ENCODE measurements at places on chromosomes 13 and 19. TPM values are rescaled to one million over a fixed set of nuclear protein-coding genes. Genes with fewer than 3 reads are reported as not detected.

DNA sequence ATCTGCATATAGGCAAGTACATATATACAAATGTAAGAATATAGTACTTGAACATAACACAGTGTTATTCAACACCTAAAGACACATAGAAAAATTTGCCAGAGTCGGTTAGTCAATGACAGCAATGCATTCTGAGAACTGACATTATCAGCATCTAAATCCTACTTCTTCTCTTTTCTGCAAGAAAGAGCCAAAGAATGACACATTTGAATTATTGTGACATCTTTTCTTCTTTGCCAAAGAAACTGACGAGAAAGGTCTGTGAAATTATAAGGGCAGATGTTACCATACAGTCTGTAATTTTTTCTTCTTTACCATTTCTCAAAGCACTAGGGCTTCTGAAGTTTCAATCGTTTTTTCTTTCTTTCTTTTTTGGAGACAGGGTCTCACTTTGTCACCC lies 350.9 kb upstream of the NBEA start:
- no peak for DNase-seq

CBY2 gene
- total RNA-seq, result not detected

DNA sequence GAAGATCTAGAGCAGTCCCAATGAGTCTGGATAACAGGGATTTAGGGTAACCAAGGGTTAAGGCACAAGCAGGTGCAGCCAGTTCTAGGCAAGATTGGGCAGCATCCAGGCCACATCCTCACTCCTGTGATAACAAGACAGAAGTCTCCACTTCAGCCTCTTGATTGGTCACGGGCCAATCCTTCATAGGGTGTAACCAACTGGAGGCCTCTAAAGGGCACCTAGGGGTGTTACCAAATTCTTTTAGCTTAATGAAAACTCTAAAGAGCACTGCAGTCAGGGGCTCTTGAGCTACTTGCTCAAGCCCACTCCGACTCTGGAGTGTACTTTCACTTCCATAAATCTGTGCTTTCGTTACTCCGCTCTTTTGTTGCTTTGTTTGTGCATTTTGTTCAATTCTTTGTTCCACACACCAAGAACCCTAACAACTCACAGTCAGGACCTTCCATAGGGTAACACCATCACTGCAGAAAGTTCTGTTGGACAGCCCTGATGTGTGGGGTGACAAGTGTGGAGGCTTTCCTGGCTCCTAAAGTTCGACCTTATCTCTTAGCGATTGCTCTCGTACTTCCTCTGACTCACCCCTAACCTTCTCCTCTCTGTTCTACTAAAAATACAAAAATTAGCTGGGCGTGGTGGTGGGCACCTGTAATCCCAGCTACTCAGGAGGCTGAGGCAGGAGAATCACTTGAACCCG lies 36.1 kb downstream of the ZSWIM9 start:
- DNase-seq, result no peak

SPACA4 gene
- not detected for total RNA-seq

DNA sequence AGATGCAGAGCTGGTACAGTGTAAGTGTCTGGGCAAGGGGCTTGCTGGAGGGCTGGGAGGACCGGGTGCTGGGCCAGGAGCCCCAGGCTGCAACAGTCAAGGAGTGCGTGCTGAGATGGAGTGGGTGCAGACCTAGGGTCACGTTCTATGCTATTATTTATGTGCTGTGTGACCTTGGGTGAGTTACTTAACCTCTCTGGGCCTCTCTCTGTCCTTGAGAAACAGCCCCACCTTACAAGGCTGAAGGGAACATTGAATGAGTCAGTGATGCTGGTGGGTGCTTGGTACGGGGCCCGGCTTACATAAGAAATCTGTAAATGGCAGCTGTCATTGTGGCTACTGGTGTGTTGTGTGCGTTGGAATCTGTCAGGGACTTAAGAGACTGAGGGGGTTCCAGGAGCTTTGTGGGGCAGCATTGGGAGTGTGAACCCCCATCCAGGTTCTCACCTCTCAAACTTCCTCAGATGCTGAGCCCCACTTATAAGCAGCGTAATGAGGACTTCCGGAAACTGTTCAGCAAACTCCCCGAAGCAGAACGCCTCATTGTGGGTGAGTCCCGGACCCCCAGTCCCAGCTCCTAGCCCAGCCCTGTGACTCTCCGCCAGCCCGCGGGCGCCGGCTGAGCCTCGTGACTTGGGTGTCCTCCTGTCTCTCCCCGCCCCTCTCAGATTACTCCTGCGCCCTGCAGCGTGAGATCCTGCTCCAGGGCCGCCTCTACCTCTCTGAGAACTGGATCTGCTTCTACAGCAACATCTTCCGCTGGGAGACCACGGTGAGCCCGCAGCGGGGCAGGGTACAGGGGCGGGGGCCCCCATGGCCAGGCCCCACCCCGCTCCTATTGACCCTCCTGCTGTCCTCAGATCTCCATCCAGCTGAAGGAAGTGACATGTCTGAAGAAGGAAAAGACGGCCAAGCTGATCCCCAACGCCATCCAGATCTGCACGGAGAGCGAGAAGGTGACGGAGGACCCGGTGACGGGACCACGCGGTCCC lies 9.6 kb downstream of the GRAMD1A start:
- DNase-seq, result no peak

DNA sequence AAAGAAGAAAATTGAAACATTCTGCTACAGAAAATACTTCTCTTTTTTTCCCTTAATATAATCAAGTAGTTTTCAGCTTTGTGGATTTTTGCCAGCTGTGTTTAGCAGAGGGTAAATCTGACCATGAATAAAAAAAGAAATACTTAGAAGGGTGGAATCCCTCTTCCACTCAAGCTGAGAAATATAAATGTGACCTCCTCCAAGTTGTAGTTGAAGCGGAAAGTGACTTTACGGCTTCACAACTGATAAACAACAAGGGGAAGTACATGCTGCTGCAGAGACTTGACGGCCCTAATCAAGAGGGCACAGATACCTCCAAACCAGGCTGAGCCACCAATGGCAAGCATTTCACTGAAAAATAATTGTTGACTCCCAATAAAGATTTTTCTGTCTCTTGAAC lies 785.0 kb downstream of the SLITRK5 start:
- no peak for DNase-seq

- no peak for DNase-seq
Measured at GRCh38 chr19:35666251-35666913, at the start of gene UPK1A. TSS of gene UPK1A (plus strand) at chr19:35666517. CDS start at chr19:35666813, 296 bp downstream.

FXYD7 gene
- total RNA-seq, result not detected

GRCh38 chr19:2043251-2043641 lies 7.8 kb downstream of the MKNK2 start:
- no peak for DNase-seq

ZNF559 gene
- 18.4 TPM for total RNA-seq

DNA sequence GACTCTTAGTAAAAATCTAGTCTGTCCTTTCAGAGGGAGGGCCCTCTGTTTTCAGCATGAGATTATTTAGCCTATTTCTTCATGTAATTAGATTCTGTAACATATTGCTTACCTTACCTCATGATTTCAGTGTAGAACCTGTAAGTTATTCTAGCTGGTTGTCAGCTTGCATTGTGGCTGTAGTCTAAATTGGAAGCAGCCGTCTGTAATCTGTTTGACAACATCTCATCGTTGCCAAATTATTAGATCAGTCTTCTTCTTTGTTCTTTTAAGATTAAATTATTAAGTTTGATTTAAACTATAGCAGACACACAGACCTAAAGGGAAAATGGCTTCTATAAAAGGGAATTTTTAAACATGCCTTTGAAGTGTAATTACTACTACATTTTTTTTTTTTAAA lies 34.8 kb downstream of the SLAIN1 start:
- no peak for DNase-seq

DNA sequence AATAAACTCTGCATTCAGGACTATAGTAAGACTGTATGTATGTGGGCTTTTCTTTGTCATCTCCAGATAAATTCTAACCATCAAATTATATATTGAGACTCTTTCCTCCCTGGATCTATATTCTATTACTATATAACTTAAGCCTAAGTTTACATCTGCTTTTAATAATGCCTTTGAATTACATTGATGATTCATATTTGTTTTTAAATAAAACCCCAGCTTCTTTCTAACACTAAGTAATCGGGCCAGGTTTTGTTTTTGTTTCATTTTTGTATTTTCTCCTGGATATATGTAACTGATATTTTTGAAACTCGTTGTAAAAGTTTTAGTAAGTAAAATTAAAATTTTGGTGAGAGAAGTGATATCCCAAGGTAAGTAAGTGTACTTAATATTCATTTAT lies 1599.1 kb downstream of the PCDH9 start:
- no peak for DNase-seq

DNA sequence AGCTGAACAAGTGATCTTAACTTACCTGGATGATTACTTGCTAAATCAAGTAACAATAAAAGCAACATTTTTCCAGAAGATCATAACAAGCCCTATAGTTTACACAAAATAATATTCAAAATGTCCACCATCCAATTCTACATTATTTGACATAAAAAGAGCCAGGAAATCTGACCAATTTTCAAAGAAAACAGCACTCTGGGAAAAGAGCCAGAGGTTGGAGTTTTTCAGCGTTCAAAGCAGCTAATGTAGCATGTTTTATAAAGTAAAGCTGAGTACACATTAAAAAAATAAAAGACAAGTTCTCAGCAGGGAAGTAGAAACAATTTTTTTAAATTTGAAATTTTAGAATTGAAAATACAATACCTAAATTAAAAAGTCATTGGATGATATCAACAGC lies 62.6 kb downstream of the UFM1 start:
- DNase-seq, result no peak

DNA sequence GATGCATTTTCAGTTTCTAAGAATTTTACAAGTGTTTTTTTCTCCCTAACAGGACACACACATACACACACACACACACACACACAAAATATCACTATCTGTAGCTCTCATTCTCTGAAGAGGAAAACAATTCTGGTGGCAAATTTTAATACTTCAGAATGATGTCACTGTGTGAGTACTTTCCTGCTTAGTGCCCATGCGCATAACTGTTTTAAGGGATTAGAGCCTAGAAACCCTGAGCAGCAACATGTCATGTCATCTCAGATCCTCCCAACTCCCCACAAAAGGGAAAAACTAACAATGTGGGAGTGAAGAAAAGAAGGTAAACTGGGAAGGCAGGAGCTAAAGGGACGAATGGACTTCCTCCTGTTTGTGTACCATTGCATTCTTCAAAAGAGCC lies 401.2 kb downstream of the SPRY2 start:
- no peak for DNase-seq

DNA sequence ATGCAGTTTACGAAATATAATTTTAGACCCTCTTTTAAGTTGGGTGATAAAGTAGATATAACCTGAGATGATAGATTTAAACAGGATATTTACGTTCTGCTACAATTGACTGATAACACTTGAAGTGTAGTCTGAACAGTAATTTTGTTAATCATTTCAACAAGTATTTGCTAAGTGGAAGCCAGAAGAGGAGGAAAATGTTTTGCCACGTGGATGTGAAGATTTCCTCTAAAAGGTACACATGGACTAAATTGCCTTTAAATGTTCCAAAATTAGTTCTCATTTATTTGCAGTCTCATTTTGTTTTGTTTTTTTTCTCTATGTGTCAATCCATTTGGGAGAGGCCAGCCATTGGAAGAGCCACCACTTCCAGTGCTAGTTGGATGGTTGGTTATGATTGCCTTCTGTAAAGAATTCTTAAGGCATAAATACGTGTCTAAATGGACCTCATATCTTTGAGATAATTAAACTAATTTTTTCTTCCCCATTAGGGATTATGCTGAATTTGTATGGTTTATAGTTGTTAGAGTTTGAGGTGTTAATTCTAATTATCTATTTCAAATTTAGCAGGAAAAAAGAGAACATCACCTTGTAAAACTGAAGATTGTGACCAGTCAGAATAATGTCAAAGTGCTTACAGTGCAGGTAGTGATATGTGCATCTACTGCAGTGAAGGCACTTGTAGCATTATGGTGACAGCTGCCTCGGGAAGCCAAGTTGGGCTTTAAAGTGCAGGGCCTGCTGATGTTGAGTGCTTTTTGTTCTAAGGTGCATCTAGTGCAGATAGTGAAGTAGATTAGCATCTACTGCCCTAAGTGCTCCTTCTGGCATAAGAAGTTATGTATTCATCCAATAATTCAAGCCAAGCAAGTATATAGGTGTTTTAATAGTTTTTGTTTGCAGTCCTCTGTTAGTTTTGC lies 2.8 kb downstream of the MIR17HG start:
- no peak for DNase-seq

DNA sequence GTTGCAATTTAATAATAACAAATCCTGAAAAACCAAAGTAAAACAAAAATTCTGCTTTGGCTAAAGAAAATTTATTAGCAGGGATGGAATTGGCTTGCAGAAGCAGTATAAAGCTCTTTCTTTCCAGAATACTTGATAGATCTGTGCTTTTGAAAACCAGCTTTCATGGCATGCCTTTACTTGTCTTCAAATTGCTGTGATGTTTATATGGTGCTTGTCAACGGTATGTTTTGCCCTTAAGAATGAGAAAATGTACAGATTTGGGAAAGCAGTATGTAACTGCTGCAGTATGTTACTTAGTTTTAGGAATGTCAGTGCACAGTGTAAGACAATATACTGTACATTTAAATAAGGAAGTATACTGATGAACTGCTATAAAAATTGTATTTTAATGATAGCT lies 120.8 kb upstream of the PCDH20 start:
- no peak for DNase-seq

DNA sequence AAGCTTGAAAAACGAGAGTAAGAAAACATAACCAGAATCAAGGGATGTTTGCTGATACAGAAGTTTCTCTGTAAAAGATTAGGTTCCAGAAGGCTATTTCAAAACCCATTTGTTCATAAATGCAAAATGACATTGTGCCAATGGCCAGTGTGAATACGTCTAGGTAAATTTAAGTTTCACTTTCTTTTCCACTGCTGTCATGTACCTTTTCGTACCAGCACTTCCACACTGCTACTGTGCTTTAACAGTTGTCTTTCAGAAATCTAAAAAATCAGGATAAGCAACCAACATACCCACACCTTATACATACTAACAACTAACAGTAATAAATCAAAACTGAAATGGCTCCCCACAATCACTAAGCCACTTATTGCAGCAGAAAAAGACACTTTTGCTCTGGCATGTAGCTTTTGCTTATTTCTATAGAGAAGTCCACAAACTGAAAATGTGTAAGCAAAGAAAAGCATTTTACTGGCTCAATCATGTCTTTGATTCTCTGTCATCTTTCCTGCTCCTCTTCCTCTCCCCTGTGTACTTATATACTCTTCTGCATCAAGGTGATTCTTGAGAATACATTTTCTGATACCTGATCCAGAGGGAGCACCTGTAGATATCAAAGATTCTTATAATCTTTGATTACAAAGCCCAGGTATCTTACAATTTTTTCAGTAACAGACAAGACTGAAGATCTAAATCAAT lies 34.3 kb downstream of the ELF1 start:
- DNase-seq, result no peak

- DNase-seq, result no peak
Measured at GRCh38 chr13:65724226-65724625, 1505.9 kb downstream of the PCDH9 start.

LYPD3 gene
- total RNA-seq, result 17.6 TPM

DNA sequence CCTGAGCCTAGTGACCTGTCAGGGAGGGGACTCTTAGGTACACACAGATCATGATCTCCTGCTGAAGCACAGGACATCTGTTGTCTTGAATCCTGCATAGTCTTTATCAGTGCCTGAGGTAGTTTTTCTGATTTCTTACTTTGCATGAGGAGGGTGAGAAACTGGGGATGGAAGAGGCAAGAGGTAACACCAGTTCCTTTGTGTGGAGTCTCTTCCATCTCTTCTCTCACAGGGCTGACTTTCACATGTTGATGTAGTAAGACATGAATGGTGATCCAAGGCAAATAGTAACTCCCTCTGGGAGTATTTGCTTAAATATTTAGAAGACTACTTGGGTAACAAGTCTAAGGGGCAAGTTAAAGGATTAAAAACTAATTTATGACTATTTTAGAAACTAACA lies 9.5 kb downstream of the NBEA start:
- DNase-seq, result no peak

TTC9B gene
- not detected for total RNA-seq
